ENCODE measurements at places on chromosomes 7 and 10.

GRCh38 chr7:128931965-128932861, 5.5 kb upstream of the IRF5 start:
- DNase-seq: no peak

- no peak for DNase-seq
Observed at GRCh38 chr7:74527842-74528241, 74.1 kb downstream of the GTF2IRD1 start.

DNA sequence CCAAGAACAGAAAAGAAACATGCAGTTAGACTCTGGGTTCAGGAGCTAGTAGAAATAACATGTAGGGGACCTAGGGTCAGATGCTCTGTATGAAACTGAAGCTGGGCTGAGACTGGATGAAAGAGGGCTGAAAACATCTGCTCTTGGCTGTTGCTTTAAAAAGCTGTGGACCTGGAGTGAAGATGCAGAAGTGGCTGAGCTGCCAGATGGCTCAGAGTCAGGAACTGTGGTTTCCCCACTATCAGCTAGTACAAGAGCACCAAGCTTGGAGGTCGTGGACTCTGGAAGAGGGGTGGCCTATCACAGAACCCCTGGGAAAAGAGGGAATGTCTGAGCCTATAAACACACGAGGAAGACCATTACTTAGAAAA, 5.9 kb downstream of the ADK start:
- no peak for DNase-seq

- DNase-seq: no peak
Observed at GRCh38 chr10:34498821-34499220, 316.3 kb downstream of the PARD3 start.

GRCh38 chr10:123451618-123452245, 214.4 kb upstream of the GPR26 start:
- DNase-seq: no peak

DNA sequence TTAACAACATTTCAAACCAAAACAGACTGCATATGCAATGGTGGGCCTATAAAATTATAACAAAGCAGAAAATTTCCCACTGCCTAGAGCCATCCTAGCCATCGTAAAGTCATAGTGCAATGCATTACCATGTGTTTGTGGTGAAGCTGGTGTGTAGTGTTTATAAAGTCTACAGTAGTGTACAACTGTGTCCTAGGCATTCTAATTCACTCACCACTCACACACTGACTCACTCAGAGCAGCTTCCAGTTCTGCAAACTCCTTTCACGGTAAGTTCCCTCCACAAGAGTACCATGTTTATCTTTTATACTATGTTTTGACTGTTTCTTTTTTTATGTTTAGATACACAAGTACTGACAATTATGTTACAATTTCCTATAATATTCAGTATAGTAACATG, 1104.1 kb upstream of the PHF14 start:
- no peak for DNase-seq

DNA sequence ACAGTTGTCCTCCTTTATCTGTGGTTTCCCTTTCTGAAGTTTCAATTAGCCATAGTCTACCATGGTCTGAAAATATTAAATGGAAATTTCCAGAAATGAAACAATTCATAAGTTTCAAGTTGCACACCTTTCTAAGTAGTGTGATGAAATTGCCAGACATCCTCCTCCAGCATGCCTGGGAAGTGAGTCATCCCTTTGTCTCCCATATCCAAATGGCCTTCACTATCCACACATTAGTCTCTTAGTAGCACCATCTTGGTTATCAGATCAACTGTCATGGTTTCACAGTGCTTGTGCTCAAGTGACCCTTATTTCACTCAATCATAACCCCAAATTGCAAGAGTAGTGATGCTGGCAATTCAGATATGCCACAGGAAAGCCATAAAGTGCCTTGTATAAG, 83.4 kb upstream of the PPP1R9A start:
- DNase-seq: no peak

GRCh38 chr7:84043661-84044191, 150.9 kb downstream of the SEMA3A start:
- DNase-seq: no peak

GRCh38 chr7:94061326-94061725, 57.2 kb upstream of the BET1 start:
- no peak for DNase-seq

DNA sequence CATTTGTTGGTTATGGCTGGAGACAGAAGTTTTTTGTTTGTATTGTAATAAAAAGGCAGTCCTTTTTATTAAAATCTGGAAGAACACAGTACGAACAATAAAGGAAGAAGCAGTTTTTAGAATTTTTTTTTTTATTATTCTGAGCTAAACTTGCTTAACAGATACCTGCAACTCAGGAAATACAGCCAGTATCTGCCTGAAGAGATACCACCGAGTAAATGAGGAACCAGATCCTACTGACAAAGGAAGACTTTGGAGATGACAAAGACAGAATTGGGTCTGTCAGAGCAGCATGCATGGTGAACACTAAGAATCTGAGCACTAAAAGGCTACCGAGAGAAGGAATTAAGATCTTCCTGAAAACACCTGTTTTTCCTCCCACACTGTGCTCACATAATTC, 1335.9 kb upstream of the SORCS1 start:
- DNase-seq: no peak

GRCh38 chr7:43850348-43851116, 18.8 kb downstream of the MRPS24 start:
- DNase-seq: no peak

DNA sequence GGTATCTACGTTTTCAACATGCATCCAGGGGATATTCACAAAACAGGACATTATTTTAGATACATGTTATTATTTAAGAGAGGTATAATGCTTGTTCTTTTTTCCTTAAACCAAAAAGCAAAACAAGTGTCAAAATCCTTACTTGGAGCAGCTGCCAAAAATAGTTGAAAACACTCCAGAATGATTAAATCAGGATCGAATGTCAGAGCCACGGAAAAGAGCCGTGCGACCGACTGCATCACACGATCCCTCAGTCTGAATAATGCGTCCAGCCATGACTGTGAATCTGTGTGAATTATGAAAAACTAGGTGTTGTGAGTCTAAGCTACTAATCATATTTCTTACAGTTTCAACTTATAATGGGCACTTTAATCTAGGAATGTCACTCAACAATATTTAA, 126.0 kb downstream of the PARD3 start:
- no peak for DNase-seq

DNA sequence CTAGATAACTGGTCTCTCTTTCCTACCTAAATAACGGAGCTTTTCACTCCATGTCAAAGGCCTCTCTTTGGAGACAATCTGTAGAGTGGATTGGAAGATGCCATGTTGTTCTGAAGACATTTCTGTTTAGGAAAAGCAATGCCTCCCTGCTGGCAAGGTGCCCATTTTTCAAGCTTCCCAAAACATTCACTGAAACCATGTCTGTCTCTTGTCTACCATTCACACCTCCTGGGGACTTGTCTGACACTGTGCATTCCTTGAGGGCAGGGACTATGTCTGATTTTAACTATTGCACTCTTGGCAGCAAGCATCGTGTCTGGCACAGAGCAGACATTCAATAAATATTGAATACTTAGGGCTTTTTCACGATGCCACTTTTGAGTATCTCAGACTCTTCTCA, 528.9 kb upstream of the NRP1 start:
- no peak for DNase-seq

DNA sequence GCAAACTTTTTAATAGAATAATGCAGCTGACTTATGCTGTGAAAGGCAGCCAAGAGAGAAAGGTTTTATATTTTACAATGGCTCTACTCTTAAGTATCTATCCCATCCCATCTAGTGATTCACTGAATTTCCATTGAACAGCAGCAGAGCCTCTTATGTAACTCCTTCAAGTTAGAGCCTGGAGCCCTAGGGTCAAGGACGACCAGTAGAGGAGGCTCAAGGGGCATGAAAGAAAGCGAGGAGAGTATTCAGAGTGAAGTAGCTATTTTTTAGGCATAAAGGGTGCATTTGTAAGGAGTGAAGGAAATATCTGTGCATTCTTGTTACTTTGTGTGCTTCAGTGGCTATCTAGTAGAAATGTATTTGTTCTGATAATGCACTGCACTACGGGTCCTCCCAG, 180.2 kb upstream of the TPK1 start:
- DNase-seq: no peak

DNA sequence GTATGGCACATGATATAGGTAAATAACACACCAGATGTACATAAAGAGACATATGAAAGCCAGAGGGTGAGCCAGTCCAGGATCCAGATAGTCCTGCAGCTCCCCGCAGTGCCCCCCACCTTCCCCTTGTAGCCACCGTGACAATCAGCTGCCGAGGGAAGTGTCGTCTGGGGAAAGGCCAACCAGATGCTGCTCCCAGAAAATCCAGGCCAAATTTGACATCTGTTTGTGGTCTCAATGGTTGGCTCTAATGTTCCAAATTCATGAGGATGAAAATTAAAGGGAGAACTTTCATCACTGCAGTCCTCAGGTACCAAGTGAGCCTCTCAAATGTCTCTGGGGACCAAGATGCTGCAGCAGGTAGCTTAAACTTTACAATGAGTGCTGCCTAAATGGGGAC, 210.3 kb downstream of the PTEN start:
- DNase-seq: no peak

DNA sequence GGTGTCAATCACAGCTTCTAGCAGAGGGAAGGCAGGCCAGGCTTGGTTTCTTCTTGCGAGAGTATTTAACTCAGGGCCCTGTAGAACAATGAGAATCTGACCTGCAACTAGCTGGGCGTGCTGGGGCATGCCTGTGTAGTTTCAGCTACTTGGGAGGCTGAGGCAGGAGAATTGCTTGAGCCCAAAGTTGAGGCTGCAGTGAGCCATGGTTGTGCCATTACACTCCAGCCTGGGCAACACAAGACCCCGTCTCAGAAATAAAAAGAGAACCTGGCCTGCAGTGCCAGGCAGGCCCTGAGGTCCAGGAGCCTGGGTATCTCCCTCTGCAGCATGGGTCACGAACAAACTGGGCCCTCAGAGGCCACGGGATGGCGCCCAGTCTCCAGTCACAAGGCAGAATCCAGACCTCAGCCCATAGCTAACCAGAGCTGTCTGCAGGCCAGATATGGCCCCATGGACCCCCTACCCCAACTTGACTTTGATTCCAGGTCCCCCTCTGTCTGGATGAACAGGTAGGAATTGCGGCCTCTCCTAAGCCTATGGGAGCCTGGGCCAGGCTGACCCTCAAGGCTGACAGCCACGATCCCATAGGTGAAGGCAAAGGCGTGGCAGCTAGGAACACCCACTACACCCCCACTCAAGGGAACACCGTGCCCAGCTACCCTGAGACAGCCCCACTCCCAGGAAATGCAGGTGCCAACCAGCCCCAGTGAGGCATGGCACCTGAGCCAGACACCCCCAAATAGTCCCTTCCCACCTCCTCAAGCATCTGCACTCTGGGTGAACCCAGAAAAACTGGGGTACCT, 102.7 kb upstream of the TNRC18 start:
- DNase-seq: no peak

- no peak for DNase-seq
Observed at GRCh38 chr10:112721080-112721698, 228.9 kb upstream of the TCF7L2 start.

- DNase-seq: no peak
Observed at GRCh38 chr10:82071231-82071630, 196.2 kb downstream of the NRG3 start.

DNA sequence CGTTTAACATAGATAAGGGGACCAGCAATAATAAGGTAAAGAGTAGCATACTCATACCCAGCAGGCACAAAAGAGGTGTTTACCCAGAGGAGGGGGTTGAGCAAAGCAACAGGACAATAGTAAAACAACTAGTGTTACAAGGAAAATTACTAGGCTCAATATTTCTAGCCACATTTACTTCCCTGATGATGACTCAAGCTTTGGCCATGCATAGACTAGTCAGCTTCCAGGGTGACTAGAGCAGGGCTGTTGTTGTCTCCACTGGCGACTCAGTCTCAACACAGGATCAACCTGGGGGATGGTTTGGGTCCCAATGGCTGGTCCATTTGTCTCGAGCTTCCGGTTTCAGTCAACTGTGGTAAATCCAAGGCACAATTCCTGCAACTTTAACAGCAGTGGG, 217.7 kb upstream of the KCND2 start:
- DNase-seq: no peak

DNA sequence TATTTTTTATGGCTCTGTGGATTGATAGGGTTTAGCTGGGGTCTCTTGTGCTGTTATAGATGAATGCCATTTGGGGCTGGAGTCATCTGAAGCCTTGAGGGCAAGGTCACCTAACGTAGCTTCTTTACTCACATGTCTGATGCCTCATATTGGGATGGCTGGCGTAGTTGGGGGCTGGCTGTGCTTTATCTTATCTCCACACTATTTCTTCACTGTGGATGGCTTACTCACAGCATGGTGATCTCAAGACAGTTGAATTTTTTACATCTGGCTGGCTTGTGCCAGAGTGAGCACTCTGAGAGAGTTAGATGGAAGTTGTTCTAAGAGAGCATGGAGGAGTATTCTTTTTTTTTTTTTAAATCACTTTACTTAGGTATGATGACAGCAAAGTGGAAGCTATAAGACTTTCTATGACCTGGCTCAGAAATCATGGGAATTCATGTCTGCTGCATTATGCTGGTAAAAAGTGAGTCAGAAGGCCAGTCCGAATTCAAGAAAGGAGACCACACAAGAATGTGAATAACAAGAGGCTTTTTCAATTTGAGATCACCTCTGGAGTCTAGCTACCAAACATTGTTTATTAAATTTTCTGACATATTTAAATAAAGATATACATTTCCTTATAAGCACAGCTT, 252.4 kb upstream of the TPK1 start:
- DNase-seq: no peak

DNA sequence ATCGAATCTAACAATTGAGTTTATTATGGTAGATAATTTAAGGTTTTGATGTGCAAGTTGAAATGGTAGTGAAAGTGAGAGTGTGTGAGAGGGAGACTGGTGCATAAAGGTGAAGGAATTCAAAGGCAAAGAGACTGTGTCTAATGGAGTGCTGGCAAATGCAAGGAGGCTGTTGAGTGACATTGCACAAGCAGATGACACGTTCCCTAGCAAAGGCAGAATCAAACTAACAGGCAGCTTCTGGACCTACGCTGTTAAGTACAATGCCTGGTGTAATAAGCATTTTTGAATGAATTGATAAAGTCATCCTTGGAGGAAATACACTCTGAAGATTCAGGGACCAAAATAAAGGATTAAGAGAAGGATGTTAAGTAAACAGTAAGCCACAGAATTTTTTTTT, 11.7 kb upstream of the GPR141 start:
- DNase-seq: no peak

DNA sequence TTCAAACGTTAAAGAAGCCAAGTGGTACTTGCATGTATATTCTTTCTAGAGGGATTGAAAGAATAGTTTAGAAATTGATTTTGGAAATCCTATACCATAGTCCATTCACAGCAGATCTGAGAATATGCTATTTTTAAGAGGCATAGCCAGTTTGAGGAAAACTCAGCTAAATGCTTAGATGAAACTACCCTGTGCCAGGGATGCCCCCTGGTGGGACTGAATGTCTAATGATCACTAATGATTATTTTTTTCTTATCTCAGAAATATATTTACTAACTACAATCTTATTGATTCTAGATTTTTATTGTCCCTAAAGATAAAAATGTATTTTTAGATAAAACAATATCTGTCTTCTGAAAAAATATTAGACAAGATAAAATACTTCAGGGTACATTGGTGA, 844.9 kb upstream of the PHF14 start:
- DNase-seq: no peak

Measured in vagina (tissue), 2 donors.